ENCODE measurements at places on chromosomes 1 and 21.

- no peak for DNase-seq
These were observed 10.5 kb upstream of the TAF1A start for GRCh38 chr1:222600281-222600680.

- no peak for DNase-seq
These were observed 146.0 kb downstream of the PLA2G4A start for GRCh38 chr1:186974774-186975181.

DNA sequence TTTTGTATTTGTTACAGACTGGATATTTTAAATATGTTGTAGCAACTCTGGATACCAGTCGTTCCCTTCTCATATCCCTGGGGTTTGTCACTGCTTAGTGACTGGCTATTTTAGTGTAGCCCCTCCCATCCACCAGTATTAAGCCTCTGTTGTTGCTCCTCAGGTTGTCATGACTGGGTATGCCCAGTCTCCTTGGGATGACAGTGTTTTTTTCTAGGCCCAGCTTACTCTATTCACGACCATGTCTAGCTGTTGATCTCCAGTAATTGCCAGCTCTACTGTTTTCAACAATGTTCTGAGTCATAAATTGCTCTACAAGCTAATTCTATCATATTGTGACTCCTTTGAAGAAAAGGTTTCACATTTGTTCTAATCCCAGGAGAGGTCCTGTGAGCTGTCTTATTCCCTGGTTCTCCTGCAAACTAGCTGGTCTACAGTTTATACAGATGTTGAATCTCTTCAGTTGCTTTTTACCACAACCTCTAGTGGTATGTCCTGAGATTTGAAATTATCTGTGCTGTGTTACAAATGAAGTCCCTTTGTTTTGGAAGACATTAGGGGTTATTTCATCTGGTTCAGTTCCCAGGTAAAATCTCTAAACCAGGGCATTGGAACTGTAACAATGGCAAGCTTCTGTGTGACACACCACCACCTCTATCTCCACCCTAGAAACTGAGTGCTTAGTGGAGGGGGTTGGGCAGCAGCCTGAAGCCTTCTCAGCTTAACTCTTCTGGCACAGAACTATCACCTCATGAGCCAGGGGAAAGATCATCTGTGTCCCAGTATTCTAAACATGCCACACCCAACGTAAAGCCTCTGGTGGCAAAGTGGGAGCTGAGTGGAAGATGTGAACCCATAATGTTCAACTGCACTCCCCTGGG is 124.6 kb downstream of the TRIM33 start:
- DNase-seq, result no peak

DNA sequence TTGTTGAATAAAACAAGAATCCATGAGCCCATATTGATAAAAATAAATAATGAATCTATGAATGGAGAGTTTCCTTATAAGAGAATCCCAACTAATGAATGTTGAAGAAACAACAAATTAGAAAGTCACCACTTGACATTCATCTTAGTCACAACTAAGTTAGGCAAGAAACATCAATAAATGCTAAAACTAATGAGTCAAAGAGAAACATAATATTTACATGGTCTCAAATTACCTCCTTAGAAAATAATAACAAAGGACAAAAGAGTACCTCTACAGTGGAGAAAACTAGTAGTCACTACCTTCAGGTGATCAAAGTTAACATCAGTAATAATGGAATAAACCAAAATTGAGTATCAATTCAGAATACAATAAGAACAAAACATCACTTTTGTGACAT is 93.5 kb downstream of the AKT3 start:
- DNase-seq, result no peak

DNA sequence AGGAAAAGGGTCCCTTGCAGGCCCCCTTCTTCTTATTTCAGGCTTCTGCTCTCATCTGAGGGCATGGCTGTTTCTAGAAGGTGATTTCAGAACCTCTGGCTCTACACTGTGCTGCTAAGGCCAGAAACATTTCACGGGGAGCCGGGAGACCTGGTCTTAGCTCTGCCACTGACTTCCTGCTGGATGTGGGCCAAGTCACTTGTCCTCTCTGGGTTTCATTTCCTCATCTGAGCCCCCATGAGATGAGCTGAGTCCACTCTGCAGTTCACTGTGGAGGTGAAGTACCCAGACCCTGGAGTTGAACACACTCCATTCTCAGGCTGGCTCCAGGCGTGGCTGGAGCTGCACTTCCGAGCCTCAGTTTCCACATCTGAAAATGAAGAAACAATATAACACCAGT is 2.1 kb downstream of the PADI1 start:
- DNase-seq, result no peak

DNA sequence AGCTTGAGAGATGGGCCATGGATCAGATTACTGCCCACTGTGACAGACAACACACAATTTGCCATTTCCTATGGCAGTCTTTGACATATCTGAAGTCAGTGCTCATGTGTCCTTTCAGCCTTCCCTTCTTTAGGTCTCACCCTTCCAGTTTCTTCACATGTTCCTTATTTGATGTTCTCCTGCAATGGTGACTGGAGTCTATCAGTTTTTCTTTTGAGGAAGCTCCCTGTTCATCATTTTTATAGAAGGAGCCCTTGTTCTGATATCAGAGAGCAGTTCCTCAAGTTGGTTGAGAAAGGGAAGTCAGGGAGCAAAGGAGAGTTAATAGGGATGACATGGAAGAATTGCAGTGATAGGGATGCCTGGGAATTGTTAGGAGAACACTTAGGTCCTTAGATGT is 42.2 kb downstream of the DISC1 start:
- no peak for DNase-seq

DNA sequence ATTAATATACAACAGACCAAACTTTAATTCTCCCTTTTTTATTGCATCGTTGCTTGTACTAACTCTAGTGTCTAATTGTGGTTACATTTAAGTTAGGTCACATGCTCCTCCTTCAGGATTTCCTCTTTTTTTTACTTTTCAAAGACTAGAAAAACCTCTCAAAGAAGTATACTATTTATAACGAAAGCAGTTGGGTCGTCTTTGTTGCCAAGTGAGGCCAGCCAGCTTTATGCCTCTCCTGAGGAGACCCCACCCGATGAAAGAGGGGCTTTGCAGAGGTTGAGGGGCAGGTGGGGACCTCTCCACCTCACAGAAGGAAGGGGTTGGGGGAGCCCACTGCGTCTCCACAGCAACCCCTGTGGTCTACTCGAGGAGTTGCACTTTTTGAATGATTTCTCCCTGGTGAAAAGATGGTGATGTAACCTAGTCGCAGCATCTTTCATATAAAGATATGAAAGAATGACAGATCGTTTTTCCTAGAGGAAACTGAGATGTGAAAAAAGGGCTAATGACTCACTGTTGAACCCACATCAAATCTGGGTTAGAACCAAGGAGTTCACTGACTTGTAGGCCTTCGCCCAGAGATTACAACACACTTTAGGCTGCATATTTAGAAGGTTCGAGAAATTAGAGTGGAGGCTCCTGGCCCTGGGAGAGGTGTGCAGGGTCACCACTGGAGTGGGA is 6.4 kb downstream of the TGFB2 start:
- DNase-seq, result peak; percentile 75

DNA sequence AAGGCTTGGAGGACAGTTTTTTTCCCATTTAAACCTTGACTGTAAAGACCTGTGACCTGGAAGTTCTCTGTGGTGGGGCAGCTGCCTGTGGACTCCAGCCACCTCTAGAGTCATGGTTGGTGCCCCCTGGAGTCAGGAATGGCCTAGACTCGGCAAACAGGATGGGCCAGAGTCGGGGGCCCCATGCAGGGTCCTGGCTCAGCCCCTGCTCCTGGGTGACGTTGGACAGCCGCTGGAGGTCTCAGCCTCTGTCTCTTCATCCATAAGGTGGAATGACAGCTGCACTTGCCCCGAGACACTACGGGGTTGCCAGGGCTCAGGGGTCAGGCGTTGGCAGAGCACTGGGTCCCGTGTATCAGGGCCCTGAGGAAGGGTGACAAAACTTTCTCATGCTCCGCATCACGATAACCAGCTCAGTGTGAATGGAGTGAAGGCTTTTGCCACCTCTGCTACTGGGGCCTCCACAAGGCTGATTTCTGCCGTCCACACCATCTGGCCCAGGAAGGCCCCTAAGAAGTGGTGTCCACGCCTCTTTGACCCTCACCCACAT is 58.5 kb upstream of the TTC34 start:
- peak; percentile 30 for DNase-seq

GRCh38 chr1:154759196-154759595 is 110.9 kb downstream of the KCNN3 start:
- DNase-seq, result peak; percentile 5

DNA sequence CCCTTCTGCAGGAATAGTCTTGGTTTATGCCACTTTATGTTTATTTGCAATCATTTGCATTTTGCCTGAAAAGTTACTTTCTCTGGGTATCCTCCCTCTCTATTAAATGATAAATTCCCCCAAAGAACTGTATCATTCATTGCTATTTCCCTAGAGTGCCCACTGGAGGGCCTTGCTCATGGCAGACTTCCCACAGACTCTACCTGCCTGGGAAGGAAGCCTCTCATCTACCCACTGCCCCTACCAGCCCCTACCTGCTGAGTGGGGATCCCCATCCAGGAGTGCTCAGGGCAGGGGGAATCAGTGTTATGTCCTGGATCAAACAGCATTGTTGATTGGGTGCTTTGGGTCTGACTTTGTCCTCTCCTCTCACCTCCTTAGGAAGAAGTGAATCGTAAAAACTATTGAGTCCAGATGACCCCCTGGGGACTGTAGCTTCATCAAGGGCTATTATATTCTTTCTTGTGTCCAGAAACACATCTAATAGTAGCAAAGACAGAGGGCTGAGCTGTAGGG is 6.8 kb upstream of the LRRN2 start:
- DNase-seq, result peak; percentile 21

- DNase-seq, result no peak
These were observed 761.9 kb upstream of the CXADR start for GRCh38 chr21:16750926-16751325.

All from aorta (tissue), 5 donors.